NCI-H1417 (cell line): ENCODE measurements at places on chromosomes 5 and 9.

DNA sequence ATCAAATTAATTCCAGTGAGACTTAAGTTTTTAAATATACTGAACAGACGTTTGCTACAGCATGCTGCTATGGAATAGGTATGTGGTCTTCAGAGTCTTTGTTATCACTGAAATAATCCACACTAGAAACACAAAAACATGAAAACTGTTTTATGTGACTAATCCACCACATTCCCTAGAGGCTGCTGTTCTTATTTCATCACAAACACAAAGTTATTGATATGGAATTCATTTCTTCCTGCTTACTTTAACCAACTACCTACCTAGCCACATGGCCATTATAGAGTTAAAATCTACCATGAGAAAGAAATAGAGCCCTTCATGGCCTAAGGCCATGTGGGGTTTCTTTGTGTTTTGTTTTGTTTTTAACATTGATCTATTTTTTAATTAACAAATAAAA, 232.3 kb upstream of the PTGER4 start:
- no peak for DNase-seq

GRCh38 chr5:40383749-40384651, 295.7 kb upstream of the PTGER4 start:
- DNase-seq, result no peak

DNA sequence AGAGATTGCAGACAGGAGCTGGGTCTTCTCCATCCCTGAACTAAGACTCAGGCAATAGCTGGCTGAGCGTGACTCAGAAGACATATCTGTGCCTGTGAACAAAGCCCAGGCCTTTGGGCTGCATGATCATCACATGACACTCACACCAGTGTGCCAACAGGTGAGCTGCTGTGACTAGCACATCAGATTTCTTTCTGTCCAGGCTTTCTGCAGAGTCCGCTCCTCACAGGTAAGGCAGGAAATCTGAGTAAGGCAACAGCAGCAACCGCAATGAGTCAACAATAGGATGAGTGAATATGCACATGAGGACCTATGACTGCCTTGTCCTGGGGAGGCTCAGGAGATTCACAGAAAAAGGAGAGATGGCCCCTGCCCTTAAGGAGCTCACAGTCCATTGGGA, 293.6 kb downstream of the ACTL7B start:
- DNase-seq, result no peak

GRCh38 chr9:37119907-37120842, at the start of gene ZCCHC7:
Gene ZCCHC7 (plus strand): TSS chr9:37120574.
- DNase-seq, result peak; percentile 82

DNA sequence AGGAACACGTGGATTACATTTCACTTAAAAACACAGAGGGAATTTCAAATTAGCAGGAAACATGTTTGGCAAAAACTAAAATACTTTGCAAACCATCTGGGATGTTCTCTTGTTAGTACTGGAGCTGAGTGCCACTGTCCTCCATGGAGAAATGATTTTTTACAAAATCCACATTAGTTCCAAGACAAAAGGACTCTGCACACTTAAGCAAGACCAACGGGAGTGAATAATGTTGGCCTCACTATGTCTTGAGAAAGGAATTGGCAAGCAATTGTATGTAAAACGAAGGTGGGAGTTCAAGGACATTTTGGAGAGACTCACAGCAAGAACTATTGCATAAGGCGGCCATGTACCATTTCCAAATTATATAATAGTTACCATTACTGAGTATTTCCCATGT, 547.5 kb downstream of the EBF1 start:
- no peak for DNase-seq

DNA sequence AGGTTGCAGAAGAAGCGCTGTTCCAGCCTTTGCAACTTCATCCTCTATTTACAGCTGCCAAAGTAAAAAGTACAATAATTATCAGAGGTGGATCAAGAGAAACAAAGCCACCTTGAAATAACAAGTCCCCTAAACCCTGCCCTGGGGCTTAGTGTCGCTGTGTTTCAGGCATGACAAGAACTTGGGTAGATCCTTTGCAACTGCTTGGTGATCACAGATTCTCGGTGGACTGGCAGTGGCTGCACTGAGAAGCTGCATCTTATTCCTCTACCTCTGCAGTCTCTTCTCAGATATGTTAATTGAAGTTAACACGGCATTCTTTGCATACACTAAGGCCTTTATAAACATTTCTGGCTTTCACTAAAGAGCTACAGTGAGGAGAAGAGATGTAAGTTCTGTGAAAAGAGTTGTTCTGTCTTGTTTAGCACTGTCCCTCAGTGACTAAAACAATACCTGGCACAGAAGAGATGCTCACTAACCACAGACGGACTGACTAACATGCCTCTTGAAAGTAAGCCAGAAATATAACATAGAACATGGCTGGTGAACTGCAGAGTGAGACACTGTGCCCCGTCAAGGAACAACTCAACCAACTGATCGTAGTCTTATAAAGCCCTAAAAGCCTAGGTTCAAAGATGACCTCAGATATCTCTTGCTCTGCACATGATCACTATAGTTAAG, 144.2 kb downstream of the MLLT3 start:
- no peak for DNase-seq

DNA sequence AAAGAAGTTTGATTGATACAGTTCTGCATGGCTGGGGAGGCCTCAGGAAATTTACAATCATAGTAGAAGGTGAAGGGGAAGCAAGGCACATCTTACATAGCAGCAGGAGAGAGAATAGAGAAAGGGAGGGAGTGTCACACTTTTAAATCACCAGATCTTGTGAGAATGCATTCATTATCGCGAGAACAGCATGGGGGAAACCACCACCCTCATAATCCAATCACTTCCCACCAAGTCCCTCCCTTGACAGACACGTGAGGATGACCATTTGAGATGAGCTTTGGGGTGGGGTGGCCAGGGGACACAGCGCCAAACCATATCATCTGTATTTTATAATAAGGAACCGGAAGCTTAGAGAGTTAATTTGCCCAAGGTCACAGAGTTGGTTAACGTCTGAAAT, 13.7 kb upstream of the FOCAD start:
- DNase-seq, result no peak

- DNase-seq, result no peak
These were observed 484.3 kb downstream of the BNC2 start for GRCh38 chr9:16386007-16386826.

- DNase-seq, result no peak
These were observed 1354.4 kb upstream of the C9orf72 start for GRCh38 chr9:28927691-28928090.

- DNase-seq, result no peak
These were observed 67.6 kb upstream of the NR5A1 start for GRCh38 chr9:124574534-124575375.

- DNase-seq, result no peak
These were observed 75.0 kb upstream of the FST start for GRCh38 chr5:53405396-53405795.

DNA sequence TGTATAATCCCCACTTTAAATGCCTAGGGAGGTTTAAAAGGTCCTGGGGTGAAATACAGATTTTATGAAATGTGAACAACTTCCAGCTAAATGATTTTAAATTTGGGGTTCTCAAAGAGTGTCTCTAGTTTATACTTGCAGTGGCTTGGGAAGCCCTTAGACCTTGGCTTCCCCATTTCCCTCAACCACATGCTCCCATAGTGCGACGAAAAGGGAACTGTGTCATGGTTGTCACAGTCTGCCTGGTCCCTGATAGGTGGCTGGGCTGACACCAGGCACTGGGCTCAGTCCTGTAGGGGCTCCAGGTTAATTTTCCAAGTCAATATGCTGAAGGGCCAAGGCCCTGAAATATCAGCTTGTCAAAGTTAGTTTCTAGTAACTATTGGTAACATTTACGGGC, 10.4 kb upstream of the CXCL14 start:
- DNase-seq, result no peak

- no peak for DNase-seq
These were observed 221.7 kb downstream of the ZNF608 start for GRCh38 chr5:124524552-124525232.

GRCh38 chr5:139391570-139392323, 2.0 kb upstream of the MZB1 start:
- no peak for DNase-seq

- DNase-seq, result no peak
These were observed 20.5 kb upstream of the CDKN2AIPNL start for GRCh38 chr5:134432174-134432573.

DNA sequence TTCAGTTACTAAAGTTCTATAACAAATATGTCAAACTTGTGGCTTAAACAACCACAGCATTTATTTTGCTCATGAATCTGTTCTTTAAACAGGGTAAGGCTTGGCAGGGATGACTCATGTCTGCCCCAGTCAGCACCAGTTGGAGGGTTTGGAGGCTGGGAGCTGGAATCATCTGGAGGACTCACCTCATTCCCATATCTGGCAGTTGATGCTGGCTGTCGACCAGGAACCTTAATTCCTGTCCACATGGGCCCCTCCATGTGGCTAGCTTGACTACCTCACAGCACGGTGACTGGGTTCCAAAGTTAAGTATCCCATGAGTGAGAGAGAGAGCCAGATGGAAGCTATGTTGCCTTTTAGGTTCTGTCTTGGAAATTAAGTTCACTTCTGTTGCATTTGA, 13.8 kb upstream of the CCL28 start:
- no peak for DNase-seq

DNA sequence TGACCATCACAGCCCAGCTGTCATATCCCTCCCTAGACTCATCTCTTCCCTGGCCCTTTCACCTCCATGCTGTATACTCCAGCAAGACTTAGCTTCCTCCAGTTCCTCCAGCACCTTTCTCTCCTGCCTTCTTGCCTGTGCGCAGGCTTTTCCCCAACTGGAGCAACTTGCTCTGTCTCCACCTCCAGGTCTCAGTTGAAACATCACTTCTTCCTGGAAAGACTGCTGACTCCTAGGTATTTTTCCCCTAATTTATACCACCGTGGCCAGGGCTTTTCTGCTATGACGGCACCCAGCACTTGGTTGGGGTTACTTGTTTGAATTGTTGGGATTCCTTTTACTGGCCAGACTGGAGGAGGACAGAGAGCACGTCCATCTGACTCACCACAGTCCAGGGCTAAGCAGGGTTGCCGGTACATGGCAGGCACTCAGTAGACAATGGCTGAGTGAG, 67.5 kb downstream of the KCNIP1 start:
- DNase-seq, result no peak

- no peak for DNase-seq
These were observed 130.9 kb downstream of the DIRAS2 start for GRCh38 chr9:90511711-90512110.

DNA sequence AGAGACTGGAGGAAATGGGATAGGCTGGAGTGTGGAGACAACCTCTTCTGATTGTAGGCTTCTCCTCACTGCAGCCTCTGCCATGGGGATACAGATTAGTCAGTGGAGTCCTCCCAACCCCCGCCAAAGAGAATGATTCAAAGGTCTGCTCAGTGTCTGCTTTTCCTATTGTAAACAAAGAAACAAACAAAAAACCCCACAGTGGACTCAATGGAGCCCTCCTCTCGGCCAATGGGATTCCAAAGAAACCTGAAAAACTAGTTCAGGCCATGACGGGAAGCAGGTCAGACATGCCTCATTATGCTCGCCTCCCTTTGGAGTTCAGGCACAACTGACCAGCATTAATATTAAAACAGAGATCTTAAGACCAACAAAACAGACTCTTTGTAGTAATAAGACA, 85.8 kb downstream of the SEC61B start:
- DNase-seq, result no peak

GRCh38 chr9:8115570-8115969, 316.0 kb upstream of the DMAC1 start:
- DNase-seq, result no peak

DNA sequence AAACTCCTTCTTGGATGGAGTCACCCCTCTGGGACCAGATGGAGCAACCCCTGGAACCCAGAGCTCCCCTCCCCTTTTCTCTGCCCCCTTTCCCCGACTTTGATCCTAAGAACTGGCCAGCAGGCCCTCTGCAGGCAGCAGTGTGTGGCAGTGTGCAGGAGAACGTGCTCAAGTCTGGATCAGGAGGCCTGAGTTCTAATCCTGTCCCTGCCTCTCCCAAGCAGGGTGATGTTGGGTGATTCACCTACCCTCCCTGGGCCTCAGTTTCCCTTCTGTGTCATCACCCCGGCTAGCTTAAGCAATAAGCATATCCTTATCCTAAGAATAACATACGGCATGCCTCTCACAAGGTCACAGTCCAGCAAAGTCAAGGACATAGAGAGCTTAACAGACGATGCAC, 67.6 kb downstream of the C9orf50 start:
- no peak for DNase-seq

DNA sequence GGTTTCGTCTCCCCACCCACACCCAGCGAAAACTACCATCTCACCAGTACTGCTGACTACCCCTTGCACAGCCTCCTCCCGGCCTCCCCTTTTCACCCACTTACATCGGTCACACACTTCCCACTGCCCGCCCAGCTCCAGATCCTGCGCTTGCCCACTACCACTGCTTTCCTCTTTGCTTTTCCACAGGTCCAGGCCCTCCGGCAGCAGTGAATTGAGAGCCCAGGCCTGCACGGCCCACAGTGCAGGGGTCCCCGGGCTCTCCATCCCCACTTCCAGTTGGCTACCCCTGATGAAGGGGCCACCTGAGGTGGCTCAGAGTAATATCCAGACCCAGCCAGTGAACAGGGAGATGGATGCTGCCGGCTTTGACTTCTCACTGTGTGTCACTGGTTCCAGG, 120.2 kb upstream of the FSTL4 start:
- no peak for DNase-seq

GRCh38 chr5:12952409-12952808, 992.1 kb downstream of the DNAH5 start:
- no peak for DNase-seq

DNA sequence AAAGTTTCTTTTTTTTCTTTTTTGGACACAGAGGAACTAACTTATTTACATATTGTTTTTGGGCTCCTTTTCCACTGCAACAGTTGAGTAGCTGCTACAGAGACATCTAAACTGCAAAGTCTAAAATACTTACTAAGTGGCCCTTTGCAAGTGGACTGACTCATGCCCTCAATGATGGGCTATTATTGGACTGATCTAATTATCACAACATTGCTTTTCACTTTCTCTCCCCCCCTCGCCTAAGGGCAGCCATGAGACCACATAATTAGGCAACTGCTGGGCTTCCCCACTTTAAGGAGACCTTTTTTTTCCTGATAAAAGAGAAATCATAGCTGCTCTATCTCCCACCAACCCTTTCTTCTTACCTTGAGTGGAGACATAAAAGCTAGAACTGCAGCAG, 47.0 kb downstream of the PLK2 start:
- peak; percentile 23 for DNase-seq

- DNase-seq, result peak; percentile 29
These were observed 314.6 kb upstream of the KIF2A start for GRCh38 chr5:61991430-61991829.

- no peak for DNase-seq
These were observed 615.3 kb downstream of the BNC2 start for GRCh38 chr9:16255217-16255616.

DNA sequence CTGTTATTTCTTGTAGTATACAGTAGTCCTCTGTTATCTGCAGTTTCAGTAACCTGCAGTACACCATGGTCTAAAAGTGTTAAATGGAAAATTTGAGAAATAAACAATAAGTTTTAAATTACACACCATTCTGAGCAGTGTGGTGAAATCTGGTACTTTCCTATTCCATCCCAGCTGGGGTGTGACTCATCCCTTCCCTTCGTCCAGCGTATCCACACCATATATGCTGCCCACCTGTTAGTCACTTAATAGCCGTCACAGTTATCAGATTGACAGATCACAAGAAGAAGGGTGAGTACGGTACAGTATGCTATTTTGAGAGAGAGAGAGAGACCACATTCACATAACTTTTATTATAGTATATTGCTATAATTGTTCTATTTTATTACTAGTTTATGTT, 28.9 kb downstream of the FAM151B start:
- DNase-seq, result no peak
